ENCODE measurements at places on chromosomes 12 and 14.

DNA sequence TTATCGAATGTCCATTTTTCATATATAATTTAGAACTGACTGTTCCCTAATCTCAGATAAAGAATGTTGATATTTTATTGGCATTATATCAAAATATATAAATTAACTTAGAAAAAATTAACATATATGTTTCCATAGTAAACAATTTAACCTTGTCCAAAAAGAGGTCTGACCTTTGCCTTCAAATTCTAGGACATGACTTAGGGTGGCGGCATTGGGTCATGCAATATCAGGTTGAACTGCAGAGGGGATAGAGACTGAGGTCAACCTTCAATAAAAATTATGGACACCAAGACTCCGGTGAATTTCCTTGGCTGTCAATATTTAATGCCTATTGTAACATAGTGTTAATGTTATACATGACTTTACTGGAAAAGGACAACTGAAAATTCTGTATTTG, 199.8 kb downstream of the RPL10L start:
- DNase-seq, result no peak

DNA sequence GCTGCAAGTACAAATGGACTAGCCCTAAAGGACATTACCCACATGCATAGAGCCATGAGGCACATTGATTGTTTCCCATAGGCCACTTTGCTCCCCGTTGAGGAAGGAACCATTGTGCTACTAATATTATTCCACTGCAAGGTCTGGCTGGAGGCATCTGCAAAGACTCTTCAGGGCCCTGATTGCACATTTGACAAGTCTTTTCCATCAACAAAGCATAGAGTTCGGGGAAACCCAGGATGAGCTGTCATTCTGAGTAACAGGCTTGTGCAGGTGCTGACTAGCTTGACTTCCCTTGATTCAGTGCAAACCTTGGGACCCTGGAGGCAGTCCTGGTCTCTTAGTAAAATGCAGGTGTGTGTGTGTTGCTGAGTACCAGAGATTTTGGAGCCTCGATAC, 73.8 kb downstream of the SUSD6 start:
- DNase-seq, result no peak

DNA sequence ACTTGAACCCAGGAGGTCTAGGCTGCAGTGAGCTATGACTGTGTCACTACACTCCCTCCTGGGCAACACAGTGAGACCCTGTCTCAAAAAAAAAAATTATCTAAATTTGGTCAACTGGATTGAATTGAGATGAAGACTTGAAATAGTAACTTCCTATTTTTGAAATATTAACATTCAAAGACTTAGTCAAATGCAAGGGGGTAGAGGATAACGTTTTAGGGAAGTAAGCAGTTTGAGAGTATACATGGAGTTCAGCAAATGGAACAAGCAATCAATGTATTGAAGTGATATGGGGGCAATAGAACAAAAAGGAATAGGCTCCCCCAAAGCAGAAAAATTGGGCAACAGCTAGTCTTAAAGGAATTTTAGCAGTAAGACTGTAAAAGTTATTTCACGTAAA, 4.6 kb upstream of the MFAP5 start:
- DNase-seq, result no peak

DNA sequence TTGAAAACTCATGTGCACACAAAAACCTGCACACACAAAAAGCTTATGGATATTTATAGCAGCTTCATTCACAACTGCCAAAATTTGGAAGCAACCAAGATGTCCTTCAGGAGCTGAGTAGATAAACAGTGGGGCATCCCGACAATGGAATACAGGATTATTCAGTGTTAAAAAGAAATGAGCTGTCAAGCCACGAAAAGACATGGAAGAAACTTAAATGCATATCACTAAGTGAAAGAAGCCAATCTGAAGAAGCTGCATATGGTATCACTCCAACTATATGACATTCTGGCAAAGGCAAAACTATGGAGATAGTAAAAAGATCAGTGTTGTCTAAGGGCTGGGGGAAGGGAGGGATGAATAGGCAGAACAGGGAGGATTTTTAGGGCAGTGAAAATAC, 5.2 kb upstream of the TPCN1 start:
- DNase-seq, result no peak

- no peak for DNase-seq
These were observed 27.0 kb downstream of the GPR135 start for GRCh38 chr14:59438195-59438647.

DNA sequence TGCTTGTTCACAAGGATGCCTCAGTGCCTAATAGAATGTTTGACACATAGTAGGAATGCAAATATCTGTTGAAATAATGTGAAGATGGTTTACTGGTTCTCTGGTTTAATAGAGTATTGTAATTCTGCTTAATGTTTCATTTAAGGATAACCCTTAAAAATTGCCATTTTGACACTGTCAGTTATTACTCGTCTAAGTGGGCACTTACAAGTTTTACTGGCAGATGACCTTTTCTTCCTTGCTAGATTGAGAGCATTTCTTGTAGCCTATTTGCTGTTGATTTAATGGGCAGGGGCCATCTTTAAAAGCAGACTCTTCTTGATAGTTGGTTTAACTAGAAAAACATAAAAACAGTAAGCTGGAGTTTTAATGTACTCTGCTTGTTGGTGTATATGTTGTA, 1.9 kb downstream of the TMEM263 start:
- no peak for DNase-seq

- no peak for DNase-seq
These were observed 24.2 kb downstream of the NINJ2 start for GRCh38 chr12:638953-639557.

DNA sequence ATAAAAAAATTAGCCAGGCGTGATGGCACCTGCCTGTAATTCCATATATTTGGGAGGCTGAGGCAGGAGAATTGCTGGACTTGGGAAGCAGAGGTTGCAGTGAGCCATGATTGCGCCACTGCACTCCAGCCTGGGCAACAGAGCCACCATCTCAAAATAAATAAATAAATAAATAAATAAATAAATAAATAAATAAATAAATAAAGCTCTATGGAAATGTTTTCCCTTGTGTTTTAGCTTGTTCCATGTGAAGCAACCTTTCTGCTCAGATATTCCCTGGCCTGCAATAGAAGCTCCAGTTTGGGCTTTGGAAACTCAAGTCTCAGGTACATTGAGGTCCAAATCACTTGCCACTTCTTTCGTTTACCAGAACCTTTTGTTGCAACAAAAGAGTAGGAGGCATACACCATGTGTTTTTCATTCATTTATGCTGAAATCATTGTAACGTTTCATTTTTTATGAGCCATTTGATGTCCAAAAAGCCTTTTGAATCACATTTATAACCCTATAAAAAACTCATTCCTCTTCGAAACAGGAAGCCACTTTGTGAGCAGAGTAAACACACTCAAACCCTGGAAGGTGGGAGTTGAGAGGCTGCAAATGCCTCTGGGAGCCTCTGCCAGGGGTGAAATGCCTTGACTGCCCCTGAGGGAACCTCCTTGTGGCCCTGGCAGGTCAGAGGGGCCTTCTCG, 376.6 kb upstream of the TBX3 start:
- no peak for DNase-seq

DNA sequence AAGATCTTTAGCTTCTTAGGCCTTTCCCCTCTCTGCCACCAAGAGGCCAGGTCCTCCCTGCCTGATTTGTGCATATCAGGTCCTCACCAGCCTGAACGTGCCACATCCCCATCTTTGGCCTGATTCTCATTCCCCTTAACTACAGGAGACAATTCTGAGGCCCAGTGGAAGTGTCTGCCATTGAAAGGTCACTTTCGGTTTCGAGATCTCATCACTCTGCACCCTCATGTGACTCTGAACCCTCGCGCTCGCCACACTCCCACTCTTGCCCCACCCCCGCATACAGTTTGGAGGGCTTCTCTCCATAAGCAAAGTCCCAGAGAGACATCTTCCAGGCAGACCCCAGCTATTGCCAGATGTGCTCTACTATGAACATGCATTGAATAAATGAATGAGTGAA, 189.0 kb downstream of the NTF3 start:
- DNase-seq, result no peak

DNA sequence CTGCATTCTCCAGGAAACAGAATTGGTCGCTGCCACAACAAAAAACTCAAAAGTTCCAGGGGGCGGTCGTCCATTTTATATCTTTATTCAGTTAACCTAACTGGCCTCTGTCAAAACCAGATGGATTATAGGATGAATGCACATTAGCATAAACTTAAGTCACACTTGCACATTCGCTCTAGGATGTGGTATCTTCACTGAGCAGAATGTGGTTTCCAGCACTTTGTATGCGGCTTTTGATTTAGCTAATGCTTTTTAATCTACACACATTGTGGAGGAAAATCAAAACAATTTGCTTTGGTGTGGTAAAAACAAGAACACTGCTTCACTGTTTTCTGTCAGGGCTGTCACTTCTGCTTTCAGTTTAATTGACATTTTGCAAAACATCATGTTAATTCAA, 4.5 kb downstream of the TAS2R50 start:
- DNase-seq, result no peak

GRCh38 chr14:106395456-106396050, 869.2 kb downstream of the TMEM121 start:
- DNase-seq, result no peak

Data from chondrocyte (in vitro differentiated cells).